CD4-positive, alpha-beta T cell treated with Interleukin-10 for 1 hour (primary cell): ENCODE measurements at places on chromosomes 2 and 18.

- peak; percentile 78 for DNase-seq
These were observed 14.5 kb downstream of the PDCD1 start for GRCh38 chr2:241844066-241844728.

DNA sequence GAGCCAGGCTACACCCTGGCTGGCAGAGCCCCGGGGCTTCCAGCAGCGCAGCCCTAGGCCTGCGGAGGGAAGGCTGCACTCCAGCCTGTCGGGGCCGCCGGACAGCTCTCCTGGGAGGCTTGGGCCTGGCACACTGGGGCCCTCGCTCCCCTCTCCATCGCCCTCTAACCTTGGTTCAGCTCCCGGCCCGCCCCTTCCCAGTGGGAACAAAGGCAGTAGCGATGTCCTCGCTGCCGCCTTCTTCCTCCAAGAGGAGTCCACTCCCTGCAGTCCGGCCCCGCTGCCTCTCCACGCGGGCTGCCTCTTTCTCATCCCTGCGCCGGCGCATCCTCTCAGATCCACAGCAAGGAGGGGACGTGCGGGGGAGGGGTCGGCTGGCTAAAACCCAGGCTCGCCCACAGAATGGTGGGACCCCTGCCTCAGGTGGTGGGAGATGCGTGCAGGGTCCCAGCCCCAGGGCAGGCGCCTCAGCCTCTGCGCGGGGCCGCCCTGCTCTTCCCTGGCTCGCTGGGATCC, 138.1 kb downstream of the TWIST2 start:
- no peak for DNase-seq

GRCh38 chr18:37421341-37422077, 144.1 kb downstream of the CELF4 start:
- DNase-seq = no peak

DNA sequence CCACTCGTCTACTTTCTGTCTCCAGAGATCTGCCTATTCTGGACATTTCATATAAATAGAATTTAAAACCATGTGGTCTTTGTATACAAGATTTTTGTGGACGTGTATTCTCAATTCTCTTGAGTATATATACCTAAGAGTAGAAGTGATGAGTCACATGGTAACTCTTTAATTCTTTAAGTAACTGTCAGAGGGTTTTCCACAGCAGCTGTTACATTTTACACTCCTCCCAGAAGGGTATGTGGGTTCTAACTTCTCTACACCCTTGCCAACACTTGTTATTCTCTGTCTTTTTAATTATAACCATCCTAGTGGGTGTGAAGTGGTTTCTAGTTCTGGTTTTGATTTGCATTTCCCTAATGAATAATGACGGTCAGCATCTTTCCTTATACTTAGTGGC, 70.9 kb downstream of the MAP3K20 start:
- no peak for DNase-seq

GRCh38 chr18:3048820-3049349, 35.9 kb upstream of the LPIN2 start:
- no peak for DNase-seq

GRCh38 chr2:86195808-86196387, 636 bp upstream of the IMMT start:
- no peak for DNase-seq

DNA sequence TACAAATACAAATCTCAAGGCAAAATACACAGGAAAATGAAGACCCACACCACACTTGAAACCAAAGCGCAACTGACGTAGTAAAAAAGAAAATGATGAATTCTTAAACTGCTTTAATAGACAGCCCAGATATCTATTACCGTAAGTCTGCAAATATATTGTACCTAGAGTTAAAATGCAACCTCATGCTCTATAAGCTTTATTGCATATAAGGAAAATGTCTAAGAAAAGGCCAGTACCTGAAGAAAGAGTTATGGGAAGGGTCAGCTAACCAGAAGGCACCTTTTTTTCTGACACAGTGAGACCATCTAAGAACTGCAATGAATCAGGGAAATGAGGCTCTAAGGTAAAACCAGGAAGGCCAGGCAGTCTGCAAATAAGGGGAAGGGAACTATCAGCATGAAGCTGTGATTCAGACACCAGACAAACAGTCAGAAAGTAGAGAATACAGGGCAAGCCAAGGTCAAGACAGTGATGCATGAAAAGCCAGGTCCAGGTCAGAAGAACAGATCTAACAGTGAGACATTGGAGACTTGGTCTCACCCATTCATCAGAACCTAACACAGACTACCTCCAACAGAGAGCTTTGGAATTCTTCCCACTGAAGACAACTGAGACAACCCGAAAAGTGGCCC, 46.9 kb downstream of the PDE11A start:
- no peak for DNase-seq

DNA sequence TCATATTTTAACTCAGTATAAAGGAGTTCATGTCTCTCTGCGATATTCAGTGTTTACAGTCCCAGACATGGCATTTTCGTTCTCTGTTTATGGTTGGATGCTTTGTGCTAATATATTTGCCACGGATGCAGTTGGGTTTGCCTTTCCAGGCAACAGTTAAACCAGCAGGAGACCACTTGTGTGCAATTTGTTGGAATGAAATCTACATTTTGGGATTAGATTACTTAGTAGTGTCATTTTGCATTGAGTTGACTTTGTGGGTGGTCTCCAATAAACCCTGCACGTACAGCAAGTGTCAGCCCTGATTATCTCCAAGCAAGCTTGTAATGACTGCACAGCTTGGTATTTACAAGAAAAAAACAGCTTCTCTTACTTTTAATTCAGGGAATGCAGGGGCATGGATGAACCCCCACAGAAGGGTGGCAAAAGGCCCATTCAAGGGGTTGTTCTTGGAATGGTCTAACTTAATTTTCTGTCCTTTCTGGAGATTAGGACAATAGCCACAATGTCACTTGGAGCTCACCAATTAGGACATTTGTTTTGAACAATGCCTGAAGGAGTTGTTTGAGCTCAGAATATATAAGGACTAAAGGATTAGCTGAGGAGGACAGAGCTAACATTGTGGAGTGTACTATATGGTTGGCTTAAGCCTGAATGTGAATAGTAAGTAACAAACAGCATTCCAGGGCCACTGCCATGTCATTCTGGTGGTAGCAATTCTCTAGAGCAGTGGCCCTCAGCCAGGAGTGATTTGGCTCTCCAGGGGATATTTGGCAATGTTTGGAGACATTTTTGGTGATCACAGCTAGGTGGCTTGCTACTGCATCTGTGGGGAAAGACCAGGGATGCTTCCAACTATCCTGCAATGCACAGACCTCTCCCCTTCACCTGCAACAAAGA, 121.5 kb downstream of the SLC4A3 start:
- DNase-seq = no peak

- no peak for DNase-seq
These were observed 258.0 kb downstream of the CNTNAP5 start for GRCh38 chr2:124283096-124283495.
